ENCODE measurements at places on chromosomes 13 and 19.

- no peak for DNase-seq
These were observed 404.2 kb upstream of the SGCG start for GRCh38 chr13:22776394-22777186.

GRCh38 chr13:39895254-39895653, 239.8 kb downstream of the COG6 start:
- no peak for DNase-seq

DNA sequence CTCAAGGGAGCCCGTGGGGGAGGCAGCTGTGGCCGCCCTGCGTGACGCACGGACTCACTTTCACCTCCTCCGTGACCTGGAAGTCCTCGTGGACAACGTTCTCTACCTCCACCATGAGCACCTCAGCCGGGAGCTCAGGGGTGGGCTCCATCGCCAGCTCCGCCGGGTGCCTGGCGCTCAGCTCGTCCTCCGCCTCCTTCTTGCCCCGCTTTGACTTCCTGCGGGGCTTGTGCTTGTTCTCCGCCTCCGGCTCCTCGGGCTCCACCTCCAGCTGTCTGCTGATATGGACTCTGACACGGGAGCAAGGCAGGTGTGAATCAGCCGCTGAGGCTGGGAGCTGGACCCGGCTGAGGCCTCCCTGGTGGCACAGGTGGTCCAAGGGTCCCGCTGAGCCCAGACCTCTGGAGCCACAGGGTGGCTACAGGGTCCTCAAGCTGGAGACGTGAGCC, 8.2 kb downstream of the LONP1 start:
- no peak for DNase-seq

GRCh38 chr13:93674337-93674755, 447.7 kb downstream of the GPC6 start:
- DNase-seq: no peak

DNA sequence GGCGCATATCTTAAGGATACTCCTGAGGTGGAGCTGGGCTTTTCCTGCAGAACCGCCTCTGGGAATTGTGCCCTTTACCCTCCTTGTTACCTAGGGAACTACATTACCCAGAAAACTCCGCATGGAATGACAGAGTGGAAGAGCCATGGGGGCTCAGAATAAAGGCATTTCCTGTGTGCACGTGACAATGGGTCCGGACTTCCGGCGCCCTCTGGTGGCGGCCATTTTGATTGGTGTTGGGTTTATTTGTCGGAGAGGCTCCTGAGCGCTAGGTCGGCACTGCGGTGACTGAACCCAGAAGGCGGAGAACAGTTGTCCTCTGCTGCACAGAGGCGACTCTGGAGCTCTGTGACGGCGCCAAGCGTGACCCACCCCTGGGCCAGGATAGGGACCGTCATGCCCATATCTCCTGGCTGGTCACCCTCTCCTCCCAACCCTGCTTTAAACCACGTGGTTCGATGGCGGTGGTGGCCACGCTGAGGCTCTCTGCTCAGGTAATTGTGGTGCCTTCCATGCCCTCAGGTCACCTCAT, at the start of gene ZNF587B:
ZNF587B (plus strand) TSS at position 229 of the 532 bp plus-strand sequence; CDS start at position 459, 230 bp downstream.
- DNase-seq: no peak

GRCh38 chr13:99347335-99347878, 40.2 kb upstream of the GPR183 start:
- DNase-seq: no peak

GRCh38 chr19:23378948-23379347, 16.3 kb downstream of the ZNF91 start:
- no peak for DNase-seq

DNA sequence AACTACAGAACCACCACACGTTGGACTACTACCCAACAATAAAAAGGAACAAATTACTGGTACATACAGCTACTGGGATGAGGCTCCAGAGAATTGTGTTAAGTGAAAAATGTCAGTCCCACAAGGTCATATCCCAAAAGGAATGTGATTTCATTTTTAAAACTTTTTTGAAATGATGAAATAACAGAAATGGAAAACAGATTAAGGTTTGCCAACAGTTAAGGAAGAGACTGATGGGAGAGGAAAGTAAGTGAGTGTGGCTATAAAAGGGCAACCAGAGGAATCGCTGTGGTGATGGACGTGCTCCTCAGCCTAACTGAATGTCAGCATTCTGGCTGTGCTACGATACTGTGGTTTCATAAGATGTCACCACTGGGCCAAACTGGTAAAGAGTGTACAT, 512.8 kb downstream of the UQCRFS1 start:
- DNase-seq: no peak

- DNase-seq: no peak
These were observed 321.7 kb downstream of the DLEU7 start for GRCh38 chr13:50521831-50522149.

DNA sequence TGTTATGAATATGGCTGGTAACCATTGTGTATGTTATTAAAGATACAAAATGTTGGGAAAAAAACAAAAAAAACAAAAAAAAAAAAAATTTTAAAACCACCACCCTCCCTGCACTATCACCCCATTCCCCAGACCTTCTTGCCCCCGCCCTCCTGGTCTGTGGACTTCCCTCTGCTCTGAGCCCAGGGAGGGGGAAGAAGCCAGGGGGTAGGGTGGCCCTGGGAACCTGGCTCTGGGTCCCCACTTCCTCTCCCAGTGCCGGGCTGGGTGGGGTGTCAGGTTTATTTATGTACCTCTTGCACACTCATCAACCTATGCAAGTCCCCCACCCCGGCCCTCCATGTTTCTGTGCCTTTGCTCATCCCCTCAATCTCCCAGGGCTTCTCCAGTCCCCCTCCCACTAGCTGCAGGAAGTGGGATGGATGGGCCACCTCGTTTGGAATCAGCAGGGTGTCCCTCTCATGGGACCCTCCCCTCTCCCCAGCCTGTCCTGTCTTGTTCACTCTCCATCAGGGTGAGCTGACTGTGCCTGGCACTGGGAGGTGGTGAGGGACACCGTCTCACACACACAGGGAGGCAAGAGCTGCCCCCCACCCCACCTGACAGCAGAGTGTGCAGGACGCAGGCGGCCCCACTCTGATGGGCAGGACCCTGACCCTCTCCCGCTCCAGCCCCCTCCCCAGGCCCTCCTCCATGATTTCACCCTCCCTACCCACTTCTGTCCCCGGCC, 5.9 kb downstream of the PAF1 start:
- DNase-seq: no peak

GRCh38 chr19:41745756-41746155, 9.6 kb upstream of the CEACAM6 start:
- no peak for DNase-seq

DNA sequence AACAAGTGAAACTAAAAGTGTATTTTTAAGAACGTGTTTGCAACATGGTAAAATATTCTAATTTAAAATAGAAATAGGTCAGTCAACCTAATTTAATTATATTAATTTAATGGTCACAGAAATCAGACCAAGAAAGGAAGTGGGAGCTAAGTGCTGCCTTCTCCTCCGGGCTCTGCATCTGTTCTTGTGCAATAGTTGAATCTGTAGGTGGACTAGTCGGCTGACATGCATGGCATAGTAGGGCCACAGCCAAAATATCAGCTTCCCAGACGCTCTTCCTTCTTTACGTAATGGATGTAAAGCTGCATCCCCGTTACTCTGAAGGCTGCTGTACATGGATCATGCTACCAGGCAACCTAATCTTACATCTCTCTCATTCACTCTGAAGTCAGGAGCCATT, 47.3 kb downstream of the COL4A1 start:
- DNase-seq: no peak

DNA sequence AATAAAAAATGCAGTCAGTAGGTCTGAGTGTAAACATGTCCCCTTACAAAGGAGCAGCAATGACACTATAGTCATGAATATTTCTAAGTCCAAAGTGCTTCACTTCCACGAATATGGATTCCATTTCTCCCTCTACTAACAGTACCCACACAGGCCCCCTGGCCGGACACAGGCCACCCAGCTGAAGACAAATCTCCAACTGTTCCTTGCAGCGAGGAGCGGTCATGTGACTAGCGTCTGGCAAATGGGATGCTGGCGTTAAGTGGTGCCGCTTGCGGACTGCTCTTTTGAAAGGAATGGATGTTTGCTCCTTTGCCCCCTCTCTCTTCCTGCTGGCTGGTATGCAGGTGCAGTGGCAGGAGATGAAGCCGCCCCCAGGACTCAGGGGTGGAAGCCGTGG, 16.2 kb downstream of the PPP1R12C start:
- no peak for DNase-seq

- DNase-seq: no peak
These were observed 2.4 kb downstream of the TICAM1 start for GRCh38 chr19:4829001-4829712.

- no peak for DNase-seq
These were observed 37.7 kb upstream of the TUBGCP3 start for GRCh38 chr13:112625698-112626097.

- no peak for DNase-seq
These were observed 31.4 kb upstream of the MTIF3 start for GRCh38 chr13:27481766-27482165.

DNA sequence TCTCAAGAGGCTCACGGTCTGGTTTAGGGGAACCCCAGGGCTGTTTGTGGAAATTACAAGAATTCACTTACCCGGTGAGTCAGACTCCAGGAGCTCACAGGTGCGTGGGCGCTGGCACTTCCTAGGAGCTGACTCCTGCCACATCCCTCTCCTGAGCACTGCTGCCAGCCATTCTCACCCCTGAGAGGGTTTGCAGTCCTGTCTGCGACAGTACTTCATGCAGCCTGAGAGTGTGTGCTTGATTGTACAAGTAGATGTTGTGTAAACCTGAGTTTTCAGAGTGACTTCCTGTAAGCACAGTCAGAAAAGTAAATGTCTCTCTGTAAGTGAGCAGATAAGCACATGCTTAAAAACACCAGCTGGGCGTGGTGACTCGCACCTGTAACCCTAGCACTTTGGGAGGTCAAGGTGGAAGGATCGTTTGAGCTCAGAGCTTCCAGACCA, 8.1 kb downstream of the MRPL4 start:
- DNase-seq: no peak

DNA sequence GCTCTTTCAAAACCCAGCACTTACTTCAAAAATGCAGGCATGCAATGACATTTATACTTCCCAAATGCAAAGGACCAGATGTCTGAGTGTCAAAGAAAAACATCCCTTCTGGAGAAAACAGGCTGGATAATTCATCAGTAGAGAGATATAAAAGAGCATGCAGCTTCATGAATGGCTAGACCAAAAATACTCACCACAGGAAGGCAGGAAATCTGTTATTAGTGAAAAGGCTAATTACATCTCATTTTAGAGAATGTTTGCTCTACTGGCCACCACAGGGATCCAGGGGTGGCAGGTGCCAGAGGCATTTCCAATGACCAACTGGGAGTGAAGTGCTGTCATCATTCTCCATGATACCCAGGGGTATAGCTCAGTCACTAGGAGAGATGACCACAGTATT, 106.5 kb downstream of the LHFPL6 start:
- DNase-seq: no peak

DNA sequence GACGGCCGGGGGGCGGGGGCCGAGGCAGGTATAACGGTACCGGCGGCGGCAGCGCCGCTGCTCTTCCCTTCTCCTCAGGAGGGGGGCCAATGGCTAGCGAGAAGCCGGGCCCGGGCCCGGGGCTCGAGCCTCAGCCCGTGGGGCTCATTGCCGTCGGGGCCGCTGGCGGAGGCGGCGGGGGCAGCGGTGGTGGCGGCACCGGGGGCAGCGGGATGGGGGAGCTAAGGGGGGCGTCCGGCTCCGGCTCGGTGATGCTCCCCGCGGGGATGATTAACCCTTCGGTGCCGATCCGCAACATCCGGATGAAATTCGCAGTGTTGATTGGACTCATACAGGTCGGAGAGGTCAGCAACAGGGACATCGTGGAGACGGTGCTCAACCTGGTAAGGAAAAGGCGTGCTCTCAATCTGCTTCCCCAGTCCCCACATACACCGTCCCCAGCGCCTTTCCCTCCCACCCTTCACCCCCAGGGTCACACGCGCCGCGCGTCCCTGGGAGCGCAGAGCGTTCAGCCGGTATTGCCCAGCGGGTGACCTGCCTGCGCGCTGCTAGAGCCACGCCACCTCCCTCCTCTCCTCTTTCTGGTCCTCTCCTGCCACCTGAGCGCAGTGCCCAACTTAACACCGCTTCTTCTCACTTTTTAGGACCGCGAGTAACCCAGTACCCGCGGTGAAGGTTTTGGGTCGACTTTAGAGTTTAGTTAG, 814 bp downstream of the NBEA start:
- DNase-seq: no peak

DNA sequence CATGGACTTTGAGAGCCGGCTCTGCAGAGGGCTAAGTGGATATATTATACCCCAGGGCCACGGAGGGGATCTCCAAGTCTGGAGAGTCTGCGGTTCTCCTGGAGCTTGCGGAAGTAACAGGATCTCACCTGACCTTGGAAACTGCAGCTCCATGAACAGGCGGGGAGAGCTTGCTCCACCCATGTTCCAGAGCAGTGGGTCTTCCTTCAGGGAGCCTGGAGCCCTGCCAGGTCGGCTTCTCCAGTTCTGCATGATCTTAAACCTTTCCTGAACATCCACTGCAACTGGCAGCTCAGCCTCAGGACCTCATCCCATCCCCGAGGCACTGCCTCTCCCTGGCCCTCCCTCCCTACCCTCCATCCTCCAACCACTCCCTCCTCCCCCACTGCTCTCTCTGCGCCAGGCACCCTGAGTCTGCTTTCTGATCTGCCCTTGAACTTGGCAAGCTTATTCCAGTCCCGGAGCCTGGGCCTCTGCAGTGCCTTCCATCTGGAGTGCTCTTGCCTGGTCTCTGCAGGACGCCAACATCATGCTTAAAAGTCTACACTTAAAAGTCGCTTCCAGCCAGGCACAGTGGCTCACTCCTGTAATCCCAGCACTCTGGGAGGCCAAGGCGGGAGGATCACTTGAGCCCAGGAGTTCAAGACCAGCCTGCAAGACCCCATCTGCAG, 13.2 kb downstream of the ATCAY start:
- DNase-seq: no peak

DNA sequence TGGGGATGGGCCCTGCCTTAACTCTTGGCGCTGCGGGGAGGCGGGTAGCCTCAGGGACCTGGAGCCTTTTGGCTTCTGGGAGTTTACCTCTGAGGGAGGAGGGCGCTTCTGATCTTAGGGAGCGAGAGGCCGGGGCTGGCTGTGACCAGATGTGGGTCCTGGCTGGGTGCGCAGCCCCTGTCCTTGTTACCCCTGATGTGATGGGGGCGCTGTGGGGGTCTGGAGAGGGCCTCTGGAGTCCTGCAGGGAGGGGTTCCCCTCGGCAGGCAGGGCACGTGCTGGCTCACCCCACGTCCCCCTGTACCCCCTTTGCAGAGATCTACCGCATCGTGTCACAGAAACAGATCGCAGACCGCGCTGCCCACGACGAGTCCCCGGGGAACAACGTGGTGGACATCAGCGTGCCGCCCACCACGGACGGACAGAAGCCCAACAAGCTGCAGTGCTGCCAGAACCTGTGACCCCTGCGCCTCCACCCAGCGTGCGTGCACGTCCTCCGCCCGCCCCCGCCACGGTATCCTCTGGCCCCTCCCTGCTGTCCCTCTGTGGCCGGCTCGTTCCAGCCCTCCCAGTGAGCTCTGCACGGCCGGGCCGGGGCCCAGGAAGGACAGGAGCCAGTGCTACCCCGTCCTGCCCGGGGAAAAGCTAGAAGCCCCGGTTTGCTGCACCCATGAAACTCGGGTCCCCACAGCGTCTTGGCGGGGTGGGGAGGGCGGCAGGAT, 9.8 kb upstream of the MARCHF2 start:
- DNase-seq: no peak

Measured in activated CD8-positive, alpha-beta memory T cell treated with anti-CD3 and anti-CD28 coated beads for 4 hours (primary cell).